ENCODE measurements at places on chromosomes 3 and 15. TPM values are rescaled to one million over a fixed set of nuclear protein-coding genes. Genes with fewer than 3 reads are reported as not detected.

DNA sequence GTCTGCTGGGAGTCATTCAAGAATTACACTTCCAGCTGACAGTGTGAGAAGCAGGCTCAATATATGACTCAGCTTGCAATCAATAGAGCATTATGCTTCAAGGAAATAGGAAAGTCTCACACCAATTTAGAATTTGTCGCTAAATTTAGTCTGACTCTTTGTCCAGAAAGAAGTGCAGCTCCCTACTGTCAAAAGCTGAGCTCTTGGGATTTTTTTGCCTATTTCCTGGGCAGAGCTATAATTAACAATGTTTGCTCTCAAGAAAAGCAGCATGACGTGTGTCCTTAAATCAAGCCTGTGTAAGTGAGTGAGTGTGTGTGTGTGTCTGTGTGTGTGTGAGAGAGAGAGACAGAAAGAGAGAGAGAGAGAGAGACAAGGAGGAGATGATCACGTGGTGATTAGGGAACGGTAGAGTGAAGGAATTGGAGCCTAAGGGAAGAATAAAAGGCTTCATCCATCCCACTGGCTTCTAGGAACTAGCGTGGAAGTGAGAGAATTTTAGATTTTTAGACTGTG lies 16.4 kb upstream of the SLC35G2 start:
- DNase-seq: no peak

- peak; percentile 20 for DNase-seq
Measured at GRCh38 chr15:55784286-55784685, 41.3 kb upstream of the PRTG start.

DNA sequence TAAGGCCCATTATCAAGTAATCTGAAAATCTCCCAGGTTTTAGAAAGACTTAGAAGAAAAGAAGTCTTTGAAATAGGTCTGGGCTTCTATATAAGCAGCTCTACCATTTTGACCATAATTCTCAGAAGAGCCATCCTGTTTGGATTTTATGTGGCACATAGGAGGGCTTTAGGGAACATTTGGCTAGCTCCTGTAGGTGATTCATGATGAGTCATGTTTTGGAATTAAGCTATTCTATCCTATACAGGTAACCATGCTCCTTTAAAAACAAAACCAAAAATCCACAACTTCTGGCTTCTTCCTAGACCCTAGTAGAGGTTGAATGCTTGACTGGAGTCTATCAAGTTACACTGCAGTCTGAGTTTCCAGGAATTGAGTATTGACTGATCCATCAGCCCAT lies 8.9 kb downstream of the SST start:
- no peak for DNase-seq

DNA sequence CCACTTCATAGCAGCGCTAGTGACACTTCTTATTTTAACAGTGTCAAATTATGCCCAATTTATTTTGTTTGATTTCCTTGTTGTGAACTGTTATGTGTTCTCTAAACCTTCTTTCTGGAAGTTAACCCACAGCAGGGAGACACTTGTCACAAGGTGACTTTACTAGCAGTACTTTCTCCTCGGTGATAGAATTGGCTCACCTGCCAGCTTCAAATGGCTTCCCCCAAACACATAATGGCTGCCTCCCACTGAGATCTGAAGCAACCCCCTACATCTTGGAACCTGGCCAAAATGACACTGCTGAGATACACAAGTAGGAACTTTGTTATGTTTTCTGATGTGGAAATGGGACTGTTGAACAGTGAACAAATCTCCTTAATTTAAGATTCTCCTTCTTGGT lies 238.8 kb upstream of the DPH6 start:
- DNase-seq: no peak

DNA sequence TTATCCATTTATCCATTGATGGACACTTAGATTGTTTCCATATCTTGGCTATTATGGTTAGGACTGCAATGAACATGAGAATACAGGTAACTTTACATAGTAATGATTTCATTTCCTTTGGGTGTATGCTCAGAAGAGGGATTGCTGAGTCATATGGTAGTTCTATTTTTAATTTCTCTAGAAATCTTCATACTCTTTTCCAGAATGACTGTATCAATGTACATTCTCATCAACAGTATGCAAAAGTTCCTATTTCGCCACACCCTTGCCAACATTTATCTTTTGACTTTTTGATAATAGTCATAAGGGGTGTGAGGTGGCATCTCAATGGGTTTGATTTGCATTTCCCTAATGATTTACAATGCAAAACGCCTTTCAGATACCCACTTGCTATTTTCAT lies 6.2 kb upstream of the NIPA1 start:
- DNase-seq: no peak

Gene SLC22A13
- total RNA-seq: 0.43 TPM

DNA sequence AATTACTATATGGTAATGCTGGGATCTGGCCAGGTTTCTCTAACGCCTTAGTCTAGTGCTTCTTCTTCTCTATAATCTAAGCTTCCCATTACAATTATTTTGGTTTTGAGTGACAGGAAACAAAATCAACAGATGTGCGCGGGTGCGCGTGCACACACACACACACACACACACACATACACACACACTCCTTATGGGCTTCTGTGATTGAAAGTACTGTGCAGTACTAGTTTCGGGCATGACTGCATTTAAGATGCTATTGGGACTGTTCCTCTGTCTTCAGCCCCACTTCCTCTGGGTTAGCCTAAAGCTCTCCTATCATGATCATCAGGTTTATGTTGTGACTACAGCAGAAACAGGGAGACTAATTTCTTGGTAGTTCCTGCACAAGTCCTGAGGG lies 32.2 kb downstream of the EPHB1 start:
- DNase-seq: no peak

- DNase-seq: peak; percentile 30
Measured at GRCh38 chr15:22258398-22259150, 178.2 kb downstream of the OR4M2 start.

Gene WNT5A
- total RNA-seq: 1,105 TPM

Gene GUCA1C
- total RNA-seq: not detected

- DNase-seq: peak; percentile 83
Measured at GRCh38 chr15:80641384-80641783, 53.7 kb upstream of the ABHD17C start.

DNA sequence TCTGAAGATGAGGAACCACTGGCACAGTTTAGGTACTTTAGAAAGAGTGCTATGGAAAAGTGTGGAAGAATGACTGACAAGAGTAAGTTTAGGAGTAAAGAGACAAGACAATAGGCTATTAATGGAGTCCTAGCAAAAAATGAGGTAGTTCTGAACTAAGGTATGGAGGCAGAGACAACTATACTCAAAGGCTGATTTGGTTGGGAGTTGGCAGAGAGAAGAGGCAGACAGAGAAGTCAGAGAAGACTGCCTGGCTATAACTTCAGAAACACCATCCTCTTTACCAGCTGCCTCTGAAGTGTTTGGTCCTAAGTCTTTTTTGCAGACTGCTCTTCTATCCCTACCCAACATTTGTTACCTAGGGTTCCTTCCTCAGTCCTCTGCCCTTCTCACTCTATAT lies 19.2 kb downstream of the DYNC1LI1 start:
- no peak for DNase-seq

DNA sequence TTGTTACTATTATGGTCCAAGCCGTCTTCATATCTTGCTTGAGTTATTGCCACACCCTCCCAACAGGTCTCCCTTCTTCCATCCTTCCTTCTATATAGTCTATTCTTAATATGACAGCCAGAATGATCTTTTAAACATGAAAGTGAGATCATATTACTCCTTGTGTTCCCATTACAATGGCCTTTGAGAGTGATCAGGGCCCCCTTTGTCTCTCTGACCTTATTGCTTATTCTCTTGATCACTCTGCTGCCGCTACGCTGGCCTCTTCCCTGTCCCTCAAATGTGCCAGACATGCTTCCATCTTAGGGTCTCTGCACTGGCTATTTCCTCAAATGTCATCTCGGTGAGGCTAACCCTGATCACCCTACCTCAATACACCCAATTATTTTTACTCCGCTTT lies 38.1 kb downstream of the UBE2E2 start:
- DNase-seq: no peak

Gene ATP13A5
- not detected for total RNA-seq

Gene ANO10
- total RNA-seq: 54.0 TPM

Gene KLHL24
- 39.9 TPM for total RNA-seq

GRCh38 chr15:75857886-75858285 lies 14.6 kb downstream of the UBE2Q2 start:
- DNase-seq: no peak

DNA sequence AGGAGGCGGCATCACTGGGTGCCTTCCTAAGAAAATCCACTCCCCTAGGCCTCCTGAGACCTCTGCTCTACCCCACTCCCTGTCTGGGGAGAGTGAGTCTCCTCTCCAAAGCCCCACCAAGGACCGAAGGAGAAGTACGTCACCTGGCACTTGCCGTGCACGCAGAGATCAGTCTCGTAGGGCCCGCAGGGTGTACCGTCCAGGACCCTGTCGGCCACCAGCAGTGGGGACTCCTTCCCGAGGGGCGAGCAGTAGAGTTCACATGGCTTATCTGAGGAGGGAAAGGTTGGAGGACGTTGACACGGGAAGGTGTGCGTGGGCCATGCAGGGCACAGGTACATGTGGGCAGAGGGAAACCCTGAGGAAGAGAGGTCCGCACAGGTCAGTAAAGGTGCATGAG lies 232.9 kb downstream of the ADAMTS17 start:
- DNase-seq: no peak

DNA sequence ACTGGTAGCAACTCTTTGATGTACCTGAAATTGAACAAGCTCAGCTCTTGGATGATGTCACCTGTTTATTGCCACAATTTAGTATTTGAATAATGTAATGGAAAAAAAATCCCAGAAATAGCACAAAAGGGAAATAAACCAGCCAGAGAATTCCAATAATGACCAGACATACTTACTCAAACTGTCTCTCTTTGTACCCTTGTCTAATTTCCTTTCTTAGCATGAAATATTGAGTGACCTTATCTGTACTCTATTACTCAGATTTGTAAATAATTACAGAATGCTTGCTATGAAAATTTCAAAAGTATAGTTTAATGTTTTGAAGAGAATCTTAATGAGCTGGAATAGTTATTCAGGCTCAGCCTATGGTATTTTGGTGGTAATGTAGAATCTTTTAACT lies 555.4 kb upstream of the SGO1 start:
- DNase-seq: no peak

GRCh38 chr3:161356287-161356686 lies 15.0 kb downstream of the SPTSSB start:
- DNase-seq: no peak

DNA sequence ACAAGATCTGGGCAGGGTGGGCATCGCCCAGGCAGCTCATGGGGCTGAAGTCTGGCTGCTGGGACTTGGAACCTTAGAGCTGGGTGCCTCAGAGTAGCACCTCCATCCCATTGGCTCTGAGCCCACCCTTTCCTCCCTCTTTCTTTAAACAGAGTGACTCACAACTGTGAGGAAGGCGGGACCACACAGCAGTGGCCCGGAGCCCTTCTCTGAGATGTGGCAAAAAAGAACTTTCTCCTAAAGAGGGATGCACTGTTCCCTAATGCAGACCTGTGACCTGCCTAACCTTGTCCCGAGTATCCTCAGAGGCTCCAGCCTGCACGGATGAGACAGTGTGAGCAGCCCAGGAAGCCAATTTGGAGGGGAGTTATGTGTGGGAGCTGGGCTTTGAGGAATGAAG lies 23.6 kb downstream of the PRR20G start:
- DNase-seq: no peak

GRCh38 chr3:15490158-15490557 lies 31.3 kb downstream of the COLQ start:
- DNase-seq: no peak

GRCh38 chr15:38991126-38991525 lies 426.5 kb upstream of the RASGRP1 start:
- peak; percentile 56 for DNase-seq

Gene SCG5
- 17.7 TPM for total RNA-seq

Gene C2CD4A
- total RNA-seq: not detected

DNA sequence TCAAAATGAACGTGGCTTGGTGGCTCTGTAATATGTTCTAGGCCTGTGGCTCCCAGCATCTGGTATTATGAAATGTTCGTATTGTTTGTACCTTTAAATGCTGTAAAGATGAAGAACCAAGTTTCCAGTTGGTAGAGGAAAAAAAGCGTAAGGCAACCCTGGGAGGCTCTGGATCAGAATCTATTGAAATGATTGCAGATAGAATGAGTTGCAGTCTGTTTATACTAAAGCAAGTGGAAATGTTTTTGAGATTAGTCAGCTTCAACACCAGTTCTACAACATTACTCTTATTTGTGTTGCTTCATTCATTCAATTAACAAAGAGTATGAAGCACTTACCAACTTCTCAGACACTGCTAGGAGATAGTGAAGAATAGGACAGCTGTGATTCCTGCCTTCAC lies 5.3 kb downstream of the ARL6IP5 start:
- DNase-seq: peak; percentile 93

- DNase-seq: no peak
Measured at GRCh38 chr15:33310481-33311311, at the start of gene RYR3. Gene RYR3, plus strand, starts transcription at chr15:33310967. Its CDS starts 79 bp downstream, at chr15:33311046.

Gene DCLK3
- total RNA-seq: under 0.01 TPM

Gene CPLX3
- not detected for total RNA-seq

Gene SLC24A5
- total RNA-seq: not detected

DNA sequence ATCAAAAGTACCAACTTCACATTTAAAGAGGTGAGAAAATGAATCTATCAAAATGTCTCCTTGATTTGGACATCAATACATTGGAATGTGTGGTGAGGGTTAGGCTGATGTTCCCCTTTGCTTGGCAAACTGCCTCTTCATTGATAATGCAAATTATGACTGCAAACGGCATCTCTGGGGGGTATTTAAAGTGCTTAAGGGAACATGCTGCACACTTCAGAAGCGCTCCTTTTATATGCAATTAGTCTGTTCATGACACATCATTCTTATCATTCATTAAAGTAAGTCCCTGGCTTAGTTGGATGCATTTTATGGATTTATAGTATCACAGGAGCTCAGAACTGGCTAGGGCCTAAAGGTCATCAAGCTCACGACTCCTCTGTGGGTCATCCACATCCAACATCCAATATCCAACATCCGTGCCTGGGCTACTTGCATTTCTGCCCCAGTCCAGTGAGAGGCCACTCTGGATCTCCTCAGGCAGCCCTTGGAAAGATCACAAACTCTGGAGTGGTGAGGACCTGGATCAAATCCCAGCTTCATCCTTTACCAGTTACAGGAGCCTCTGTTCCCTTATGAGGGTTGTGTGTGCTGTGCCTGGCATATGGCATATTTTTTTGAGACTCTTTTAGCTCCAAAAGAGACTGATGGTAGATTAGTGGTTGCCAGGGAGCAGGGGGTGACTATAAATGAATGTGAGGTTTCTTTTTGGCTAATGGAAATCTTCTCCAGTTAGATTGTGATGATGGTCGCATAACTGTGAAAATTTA lies 136.8 kb upstream of the FOXB1 start:
- DNase-seq: no peak

- peak; percentile 51 for DNase-seq
Measured at GRCh38 chr3:171915275-171915674, 72.1 kb downstream of the TMEM212 start.

- DNase-seq: no peak
Measured at GRCh38 chr15:39584266-39584659, 3.4 kb downstream of the THBS1 start.

Gene NOX5
- 0.64 TPM for total RNA-seq

Gene AMOTL2
- total RNA-seq: 236 TPM

Measured in fibroblast of villous mesenchyme (primary cell).